ENCODE measurements at places on chromosomes 16 and 17. TPM values are rescaled to one million over a fixed set of nuclear protein-coding genes. Genes with fewer than 3 reads are reported as not detected.

The OTOA gene
- polyA plus RNA-seq, result 0.13 TPM

DNA sequence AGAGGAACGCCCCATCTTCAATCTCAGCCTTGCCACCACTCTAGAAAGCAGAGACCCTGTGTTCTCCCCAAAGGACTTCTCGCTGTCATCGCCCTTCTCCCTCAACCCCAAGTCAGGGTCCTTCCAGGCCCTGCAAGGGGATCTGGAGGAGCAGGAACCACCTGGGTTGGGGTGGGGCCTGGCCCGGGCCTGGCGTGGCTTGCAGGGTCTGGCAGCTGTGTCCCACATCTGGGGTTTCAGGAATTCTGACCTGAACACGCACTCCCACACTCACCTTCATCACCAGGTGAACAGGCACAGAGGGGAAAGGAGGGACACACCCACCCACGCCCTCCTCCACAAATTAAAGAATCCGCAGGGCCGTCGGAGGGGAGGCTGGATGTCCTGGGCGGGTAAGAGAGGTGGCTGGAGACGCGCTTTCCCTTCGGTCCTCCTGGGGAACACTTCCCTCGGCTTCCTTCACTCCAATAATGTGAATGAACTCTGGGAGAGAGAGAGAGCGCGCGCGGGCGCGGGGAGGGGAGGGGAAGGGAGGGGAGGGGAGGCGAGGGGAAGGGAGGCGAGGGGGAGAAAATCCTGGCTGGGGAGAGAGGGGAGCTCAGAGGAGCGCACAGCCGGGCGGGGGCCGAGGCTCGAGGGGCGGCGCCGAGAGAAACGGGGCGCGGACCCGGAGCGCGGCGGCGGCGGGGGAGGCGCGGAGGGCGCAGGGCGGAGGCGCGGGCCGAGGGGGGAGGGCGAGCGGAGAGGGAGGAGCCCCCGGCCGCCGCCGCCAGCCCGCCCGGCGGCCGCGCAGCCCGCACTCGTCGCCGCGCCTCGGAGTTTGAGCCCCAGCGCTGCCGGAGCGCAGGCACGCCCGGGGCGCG is at the start of gene CACNG4:
CACNG4 (plus strand) TSS at position 799 of the 863 bp plus-strand sequence. CDS start 205 bp downstream, outside the sequence.
- H3K27ac ChIP-seq, result no peak within 1 kb of the TSS
- H3K27me3 ChIP-seq, result peaks cover 72% of the 10 kb centered on the region
- peaks cover 4% of the 10 kb centered on the region for H3K4me1 ChIP-seq
- H3K4me3 ChIP-seq, result peak within 1 kb of the TSS; percentile 26
- peak; percentile 19 for DNase-seq
- H3K36me3 ChIP-seq, result no peaks in the 10 kb centered on the region

DNA sequence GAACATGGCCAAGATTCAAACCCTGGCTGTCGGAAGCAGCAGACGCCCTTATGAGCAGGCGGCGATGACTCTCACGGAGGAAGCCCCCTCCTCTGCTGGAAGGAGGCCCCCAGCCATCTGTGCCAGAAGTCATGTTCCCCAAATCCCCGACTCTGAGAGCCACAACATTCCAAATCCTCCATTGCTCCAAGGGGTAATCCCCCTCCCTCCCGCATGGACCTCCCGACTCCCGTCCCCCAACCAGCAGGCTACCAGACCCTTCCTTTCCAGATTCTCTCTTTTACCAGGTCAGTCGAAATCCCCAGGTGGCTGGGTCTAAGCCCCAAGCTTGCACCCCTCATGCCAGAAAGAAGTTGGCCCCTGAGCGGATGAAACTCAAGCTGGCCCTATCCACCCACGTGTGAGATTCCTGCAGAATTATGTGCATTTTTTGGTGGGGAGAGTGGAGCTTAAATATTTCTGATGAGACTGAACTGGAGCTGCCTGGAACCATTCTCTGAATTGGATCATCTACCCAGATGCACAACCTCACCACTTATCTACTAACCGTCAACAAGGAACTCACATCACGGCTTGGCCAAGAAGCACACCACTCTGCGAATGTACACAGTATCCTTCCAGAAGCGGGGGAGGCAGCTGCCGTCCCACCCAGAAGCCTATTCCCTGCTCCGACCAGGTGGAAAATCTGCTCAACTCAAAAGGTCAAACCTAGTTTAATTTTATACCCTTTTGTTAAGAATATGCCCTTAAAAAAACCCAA is 283.5 kb downstream of the C16orf95 start:
- H3K4me1 ChIP-seq, result no peaks in the 10 kb centered on the region
- DNase-seq, result no peak
- H3K4me3 ChIP-seq, result no peak overlapping the region

DNA sequence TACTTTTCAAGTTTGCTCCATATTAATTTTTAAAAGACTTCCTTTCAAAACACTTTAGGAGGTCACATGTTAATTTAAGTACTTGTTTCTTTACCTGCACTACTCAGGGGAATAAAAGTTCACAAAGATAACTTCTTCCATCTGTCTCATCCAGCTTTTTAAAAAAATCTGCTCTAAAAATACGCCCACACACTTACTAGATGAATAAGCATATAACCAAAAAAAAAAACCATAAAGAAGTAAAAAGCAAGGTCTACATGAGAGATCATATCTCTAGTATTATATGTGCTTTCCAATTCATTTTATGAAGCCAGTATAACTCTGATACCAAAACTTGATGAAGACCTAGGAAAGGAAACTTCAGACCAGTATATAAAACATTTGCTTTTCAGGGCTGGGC is 17.2 kb downstream of the SKAP1 start:
- no peak overlapping the region for H3K27ac ChIP-seq
- no peak overlapping the region for H3K4me3 ChIP-seq
- H3K27me3 ChIP-seq, result peaks cover 8% of the 10 kb centered on the region
- no peak for DNase-seq

DNA sequence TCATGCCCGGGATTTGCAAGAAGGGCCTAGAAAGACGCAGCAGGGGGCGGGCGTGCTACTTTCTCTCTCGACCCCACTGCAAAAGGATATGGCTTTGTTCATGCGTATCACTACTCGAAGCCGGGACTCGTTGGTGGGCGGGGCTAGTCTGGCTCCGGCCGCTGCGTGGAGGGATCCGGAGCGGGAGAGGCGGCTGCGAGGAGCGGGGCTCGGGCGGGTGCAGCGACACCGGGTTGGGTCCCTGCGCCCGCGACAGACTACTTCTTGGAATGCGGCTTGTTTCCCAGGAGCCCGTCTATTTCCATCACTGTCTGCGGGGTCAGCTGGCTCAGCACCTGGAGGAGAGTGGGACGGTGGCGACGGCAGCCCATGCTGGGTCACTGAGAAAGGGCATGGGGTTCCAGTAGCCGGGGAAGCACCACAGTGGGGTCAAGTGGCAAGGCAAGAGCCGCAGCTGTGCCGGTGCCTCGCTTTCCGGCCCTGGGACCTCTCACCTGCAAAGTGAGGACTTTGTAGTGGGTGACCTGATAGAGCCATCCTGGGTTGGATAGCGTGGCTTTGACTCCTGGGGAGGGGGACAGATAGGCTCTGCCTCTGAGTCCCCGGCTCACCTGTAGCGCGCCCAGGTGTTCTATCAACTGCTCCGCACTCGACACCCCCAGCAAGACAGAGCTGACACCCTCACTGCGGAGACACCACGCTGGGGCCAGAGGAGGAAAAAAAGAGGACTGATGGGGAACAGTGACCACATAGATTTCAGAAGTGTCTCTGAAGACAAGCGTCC is 6.6 kb downstream of the KCNAB3 start:
- DNase-seq, result peak; percentile 85
- H3K27ac ChIP-seq, result peak overlapping the region; percentile 53
- no peaks in the 10 kb centered on the region for H3K36me3 ChIP-seq
- H3K4me3 ChIP-seq, result peak overlapping the region; percentile 57
- H3K27me3 ChIP-seq, result no peaks in the 10 kb centered on the region
- peaks cover 9% of the 10 kb centered on the region for H3K4me1 ChIP-seq

DNA sequence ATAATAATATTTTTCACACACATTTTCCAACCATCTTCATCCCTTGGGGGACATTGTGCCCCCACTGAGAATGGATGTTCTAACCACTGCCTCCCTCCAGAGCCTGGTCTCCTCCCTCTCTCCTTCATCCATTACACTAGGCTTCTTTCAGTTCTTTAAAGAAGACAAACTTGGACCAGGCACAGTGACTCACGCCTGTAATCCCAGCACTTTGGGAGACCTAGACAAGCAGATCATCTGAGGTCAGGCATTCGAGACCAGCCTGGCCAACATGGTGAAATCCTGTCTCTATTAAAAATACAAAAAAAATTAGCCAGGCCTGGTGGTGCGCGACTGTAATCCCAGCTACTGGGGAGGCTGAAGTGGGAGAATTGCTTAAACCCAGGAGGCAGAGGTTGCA is 6.5 kb downstream of the ALOX15 start:
- DNase-seq, result no peak
- H3K4me1 ChIP-seq, result peaks cover 5% of the 10 kb centered on the region
- H3K4me3 ChIP-seq, result no peak overlapping the region
- no peak overlapping the region for H3K27ac ChIP-seq
- peaks cover 50% of the 10 kb centered on the region for H3K27me3 ChIP-seq
- H3K36me3 ChIP-seq, result no peaks in the 10 kb centered on the region

DNA sequence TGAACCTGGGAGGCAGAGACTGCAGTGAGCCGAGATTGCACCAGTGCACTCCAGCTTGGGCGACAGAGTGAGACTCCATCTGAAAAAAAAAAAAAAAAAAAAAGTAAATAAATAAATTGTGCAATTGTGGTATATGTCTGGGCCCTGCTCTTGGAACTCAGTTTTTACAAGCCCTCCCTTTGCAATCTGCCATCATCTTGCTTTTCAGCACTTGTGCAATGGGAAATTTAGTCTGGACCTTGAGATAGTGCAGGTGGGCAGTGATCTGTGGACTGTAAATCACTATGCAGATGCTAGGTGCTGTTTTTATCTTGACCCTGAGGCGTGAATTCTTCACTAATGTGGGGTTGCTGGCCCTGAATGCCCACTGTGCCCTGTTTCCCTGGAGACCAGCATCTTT is 6.5 kb upstream of the RAP1GAP2 start:
- H3K4me1 ChIP-seq, result peaks cover 7% of the 10 kb centered on the region
- no peak overlapping the region for H3K27ac ChIP-seq
- no peak overlapping the region for H3K4me3 ChIP-seq

GRCh38 chr17:1104222-1104621 is 75.6 kb downstream of the ABR start:
- DNase-seq, result no peak
- H3K27me3 ChIP-seq, result no peaks in the 10 kb centered on the region
- peaks cover 31% of the 10 kb centered on the region for H3K36me3 ChIP-seq
- no peak overlapping the region for H3K4me3 ChIP-seq
- peaks cover 30% of the 10 kb centered on the region for H3K4me1 ChIP-seq
- no peak overlapping the region for H3K27ac ChIP-seq

Data from large intestine (tissue), 12 donors.